ENCODE measurements at places on chromosomes 5 and 9.
A peak's percentile ranks its signal among the peaks of the same experiment; 100 is the strongest.

DNA sequence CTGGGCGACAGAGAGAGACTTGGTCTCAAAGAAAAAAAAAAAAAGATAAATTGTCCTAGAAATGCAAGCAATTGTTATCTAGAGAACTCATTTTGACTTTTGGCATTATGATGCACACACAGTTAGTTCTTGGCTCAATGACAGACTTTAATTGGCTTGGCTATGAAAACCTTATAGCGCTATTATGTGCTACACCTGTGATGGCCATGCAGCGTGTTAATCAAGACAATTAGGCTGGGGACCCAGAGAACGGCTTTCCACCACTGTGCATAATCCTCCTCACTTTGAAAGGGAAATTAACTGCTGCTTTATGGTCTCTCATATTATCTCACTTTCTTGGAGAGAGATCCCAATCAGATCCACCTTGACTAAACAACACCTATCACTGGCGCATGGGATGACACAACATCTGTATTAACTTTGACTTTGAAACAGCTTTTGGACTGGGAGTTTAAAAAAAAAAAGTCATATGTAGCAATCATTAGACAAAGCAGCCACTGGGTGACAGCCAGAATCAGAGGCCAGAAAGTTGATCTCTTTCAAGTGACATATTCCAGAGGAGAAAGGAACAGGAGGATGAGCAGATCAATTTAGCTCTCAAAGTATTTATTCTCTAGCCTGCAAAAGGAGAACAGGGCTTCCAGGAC lies 132.5 kb downstream of the PPP2R2B start:
- no peak for DNase-seq

- DNase-seq = no peak
Observed at GRCh38 chr5:54653956-54654614, 136.5 kb downstream of the SNX18 start.

- DNase-seq = no peak
Observed at GRCh38 chr5:171424726-171425125, 5.3 kb downstream of the FGF18 start.

DNA sequence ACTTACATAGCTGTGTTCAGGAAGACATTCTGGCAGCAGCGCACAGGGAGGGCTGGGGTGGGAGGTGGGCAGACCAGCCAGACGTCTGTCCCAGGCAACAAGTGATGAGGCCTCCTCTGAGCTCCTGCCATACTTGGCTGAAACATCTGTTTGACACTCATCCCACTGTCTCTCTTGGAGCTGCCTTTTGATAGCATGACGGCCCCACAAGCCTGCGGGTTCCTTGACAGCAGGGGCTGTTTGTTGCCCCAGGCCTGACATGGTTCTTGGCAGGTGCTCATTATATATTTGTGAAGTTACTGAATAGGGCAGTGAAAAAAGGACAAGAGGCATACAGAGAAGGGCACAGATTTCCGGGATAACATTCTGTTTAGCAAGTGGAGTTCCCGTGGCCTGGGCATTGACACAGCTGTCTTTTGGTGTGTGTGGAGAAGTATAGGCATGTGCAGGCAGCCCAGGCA lies 22.2 kb upstream of the B4GALT1 start:
- no peak for DNase-seq

DNA sequence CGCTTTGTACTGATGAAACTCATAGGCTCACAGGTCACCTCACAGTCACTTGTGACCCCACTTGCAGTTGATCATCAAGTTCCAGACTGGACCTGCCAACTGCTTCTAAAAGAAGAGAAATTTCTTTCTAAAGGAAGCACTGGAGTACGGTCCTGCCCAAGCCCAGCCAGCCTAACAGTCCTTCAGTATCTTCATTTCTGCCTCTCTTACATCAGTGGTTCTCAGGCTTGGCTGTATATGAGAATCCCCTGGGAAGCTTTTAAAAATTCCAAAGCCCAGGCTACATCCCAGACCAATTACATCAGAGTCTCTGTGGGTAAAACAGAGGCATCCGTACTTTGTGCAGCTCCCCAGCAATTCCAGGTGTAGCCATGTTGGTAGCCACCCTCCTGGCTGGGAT lies 282.1 kb downstream of the NFIB start:
- no peak for DNase-seq

- no peak for DNase-seq
Observed at GRCh38 chr5:63439537-63439936, 522.7 kb downstream of the HTR1A start.

GRCh38 chr5:111236348-111236747 lies 12.2 kb downstream of the CAMK4 start:
- no peak for DNase-seq

- no peak for DNase-seq
Observed at GRCh38 chr5:143749581-143750205, 62.3 kb upstream of the HMHB1 start.

DNA sequence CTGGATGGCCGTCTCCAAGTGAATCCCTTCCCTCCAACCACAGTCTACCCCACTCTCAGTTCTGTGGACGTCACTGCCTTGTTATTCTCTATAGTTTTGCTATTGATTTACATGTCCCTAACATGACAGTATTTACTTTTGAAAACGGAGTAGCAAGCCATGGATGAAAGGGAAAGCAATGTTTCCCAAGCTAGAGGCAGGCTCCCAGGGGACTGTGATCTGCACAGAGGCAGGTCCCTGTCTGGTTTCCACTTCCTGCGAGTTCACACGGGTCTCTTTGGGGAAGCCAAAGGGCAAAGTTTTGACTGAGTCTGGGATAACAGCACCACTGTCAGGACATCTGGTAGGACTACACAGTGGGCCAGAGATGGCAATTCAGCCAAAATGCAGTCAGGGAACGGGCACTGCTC lies 12.7 kb downstream of the C9orf153 start:
- DNase-seq = no peak

- DNase-seq = no peak
Observed at GRCh38 chr9:123940721-123941523, 11.0 kb upstream of the DENND1A start.

GRCh38 chr9:104748359-104749031 lies 1.0 kb downstream of the NIPSNAP3A start:
- DNase-seq = no peak

GRCh38 chr9:75418518-75418917 lies 330.2 kb downstream of the OSTF1 start:
- no peak for DNase-seq

GRCh38 chr9:115079156-115079555 lies 38.8 kb downstream of the TNC start:
- no peak for DNase-seq

DNA sequence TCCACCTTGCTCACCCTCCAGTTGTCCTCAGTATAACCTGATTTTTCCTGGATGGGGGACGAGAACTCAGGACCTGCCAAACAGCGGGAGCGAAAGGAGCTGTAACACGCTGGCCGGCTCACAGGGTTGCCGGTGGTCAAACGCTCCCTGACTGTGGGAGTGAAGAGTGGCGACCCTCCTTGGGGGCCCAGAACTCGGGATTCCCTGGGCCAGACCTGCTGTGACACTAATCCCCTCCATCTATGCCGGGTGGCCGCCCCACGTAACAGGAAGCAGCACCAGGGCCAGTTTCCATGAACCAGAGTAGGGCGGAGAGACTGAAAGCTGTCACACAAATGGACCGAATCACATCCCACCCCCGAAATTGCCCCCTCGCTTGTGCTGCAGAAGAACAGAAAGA lies 1809.2 kb upstream of the ACO1 start:
- no peak for DNase-seq

- no peak for DNase-seq
Observed at GRCh38 chr5:55592388-55593114, 57.8 kb upstream of the PLPP1 start.

DNA sequence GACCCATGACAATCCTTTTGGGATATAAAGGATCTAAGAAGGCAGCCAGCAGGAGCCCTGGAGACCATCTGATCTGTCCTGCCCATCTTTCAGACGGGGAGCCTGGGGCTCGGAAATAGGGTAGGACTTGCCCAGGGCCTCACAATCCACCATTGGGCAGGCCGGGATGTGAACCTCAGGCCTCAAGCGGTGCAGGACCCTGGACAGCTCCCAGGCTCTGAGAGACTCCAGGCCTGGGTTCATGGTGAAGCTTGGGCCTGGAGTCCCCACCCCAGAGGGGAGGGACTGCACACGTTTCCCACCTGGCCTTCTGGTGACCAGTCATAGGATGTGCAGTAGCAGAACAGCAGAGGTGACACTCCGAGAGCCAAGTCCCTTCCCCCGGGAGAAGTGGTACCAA lies 36.6 kb upstream of the RAPGEF1 start:
- peak; percentile 10 for DNase-seq

GRCh38 chr5:151053796-151054462 lies 26.9 kb downstream of the TNIP1 start:
- DNase-seq = no peak

DNA sequence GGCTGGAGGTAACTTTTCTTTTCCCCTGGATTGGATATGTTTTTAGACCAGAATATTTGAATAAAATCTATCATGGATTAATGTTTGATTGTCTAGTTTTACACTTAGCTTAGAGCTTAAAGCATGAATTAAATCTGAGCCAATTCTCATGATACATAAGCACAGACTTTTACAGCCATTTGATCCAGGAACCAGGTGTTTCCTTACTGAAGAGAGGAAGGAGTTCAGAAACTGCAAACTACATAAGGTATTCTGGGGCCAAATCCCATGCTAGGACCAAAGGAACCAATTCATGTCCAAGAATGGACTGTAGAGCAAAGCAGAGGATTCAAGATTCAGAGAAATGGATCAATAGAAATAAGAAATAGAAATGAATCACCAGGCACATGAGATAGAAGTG lies 360.4 kb upstream of the ZNF608 start:
- no peak for DNase-seq

- no peak for DNase-seq
Observed at GRCh38 chr9:110650261-110650660, 18.3 kb upstream of the MUSK start.

DNA sequence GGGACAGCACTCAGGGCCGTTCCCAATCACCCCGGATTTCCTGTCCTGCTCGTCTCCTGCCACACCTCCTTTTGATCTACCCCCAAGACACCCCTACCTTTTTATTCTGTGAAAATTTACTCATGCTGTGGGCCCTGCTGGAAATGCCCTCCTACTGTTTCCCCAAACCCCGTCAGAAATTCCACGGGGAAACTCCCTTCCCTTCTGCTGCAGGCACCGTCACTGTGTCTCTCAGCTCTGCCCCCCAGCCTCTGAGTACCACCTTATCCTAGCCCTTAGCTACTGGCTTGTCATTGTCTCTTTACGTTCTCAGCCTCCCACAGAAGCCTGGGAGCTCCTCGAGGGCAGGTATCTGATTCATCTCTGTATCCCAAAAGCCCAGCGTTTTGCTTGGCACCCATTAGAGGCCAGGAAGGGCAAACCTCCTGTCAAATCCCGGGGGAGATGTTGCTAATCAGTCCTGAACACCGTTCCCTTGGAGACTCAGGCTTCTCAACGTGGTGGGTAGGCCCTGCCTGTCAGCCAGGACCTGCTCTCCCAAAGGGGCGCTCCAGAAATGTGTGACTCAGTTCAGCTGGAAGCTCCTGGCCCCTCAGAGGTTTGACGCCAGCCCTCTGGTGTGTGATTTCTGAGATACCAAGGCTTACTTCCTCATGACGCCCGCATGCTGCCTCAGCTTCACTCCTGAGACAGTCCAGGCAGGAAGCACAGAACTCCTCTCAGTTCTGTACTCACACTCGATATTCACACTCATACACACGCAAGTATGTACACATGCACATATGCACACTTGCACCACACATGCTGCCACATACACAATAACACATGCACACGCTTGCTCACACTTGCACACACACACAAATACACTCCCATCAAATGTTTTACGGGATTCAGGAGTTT lies 50.7 kb upstream of the GRHPR start:
- no peak for DNase-seq

DNA sequence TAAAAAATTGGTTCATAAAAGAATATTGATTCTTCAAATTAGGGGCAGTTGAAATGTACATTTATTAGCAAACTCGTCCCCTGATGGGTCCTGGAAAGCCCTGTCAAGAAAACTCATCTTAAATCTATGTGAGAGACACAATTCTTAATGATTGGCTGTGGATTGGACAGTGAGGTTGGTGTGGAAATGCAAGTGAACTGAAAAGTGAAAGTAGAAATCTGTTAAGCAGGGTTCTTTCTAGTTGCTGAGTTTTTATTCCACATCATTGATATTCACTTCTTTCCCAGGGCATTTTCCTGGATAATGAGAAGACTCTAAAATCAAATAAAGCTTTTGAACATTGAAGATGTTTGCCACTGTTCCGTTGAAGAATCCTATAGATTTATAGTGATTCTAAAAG lies 292.4 kb downstream of the MAST4 start:
- no peak for DNase-seq

GRCh38 chr9:133976887-133977286 lies 15.2 kb downstream of the VAV2 start:
- DNase-seq = no peak

DNA sequence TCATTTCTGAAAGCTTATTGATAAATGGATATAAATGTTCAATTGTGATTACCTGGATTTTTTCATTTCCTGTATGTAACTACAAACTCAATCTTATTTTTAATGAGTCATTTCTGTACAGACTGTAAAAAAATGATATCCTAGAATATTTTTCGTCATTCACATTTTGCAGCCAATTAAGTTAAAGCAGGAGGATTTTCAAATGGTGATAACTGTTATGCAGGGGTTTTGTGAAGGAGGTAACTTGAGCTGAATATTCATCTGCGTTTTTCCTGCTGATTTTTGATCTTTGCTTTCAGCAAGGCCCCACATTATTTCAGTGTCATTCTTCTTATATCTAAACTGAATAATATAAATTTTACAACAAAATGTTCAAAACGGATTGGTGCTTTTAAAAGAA lies 74.1 kb downstream of the SLF1 start:
- DNase-seq = no peak

DNA sequence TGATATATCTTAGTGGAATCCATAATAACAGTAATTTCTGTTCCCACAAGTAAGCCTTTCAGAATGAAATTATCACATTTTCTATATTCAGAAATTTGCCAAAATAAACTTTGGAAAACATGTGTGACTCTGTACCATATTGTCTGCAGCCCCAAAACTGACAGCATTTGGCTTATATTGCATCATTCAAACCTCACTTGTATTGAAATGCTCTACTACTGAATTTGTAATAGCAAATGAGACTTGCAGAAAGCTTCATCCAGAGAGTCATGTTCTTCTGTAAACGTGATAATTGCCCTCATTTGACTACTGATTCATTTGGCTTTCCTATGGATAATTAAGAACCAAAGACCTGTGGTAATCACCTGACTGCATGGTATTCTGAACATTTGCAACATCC lies 1249.5 kb upstream of the CDH18 start:
- DNase-seq = no peak

DNA sequence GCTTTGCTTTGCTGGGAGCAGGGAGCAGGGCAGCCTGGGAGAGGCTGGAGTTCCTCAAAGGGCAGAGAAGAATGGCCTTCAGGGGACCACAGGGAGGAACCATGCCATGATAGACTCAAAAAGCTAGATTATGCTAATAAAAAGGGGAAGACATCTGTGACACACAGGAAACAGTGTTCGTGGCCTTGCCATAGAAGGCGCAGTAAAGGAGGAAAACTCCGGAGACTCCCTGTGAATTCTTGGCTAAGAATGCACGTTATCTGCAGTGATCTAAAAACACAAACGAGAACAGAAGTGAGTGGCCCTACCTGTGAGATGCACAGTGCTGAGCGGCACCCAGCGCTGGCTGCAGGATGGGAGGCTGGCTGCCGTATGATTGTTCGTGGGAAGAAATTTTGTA lies 15.9 kb upstream of the LTC4S start:
- no peak for DNase-seq

GRCh38 chr5:62506659-62507460 lies 71.8 kb upstream of the LRRC70 start:
- DNase-seq = no peak

- no peak for DNase-seq
Observed at GRCh38 chr5:143306040-143306439, 97.4 kb downstream of the NR3C1 start.

GRCh38 chr5:17230808-17231525 lies 13.5 kb downstream of the BASP1 start:
- no peak for DNase-seq

All from CD4-positive, alpha-beta T cell (primary cell).